Stimulated activated CD4-positive, alpha-beta T cell treated with anti-CD3 and anti-CD28 coated beads, Interleukin-1b, Interleukin-23, amount 100 ng/mL, for 1 hour (primary cell): ENCODE measurements at places on chromosomes 1 and 21.

DNA sequence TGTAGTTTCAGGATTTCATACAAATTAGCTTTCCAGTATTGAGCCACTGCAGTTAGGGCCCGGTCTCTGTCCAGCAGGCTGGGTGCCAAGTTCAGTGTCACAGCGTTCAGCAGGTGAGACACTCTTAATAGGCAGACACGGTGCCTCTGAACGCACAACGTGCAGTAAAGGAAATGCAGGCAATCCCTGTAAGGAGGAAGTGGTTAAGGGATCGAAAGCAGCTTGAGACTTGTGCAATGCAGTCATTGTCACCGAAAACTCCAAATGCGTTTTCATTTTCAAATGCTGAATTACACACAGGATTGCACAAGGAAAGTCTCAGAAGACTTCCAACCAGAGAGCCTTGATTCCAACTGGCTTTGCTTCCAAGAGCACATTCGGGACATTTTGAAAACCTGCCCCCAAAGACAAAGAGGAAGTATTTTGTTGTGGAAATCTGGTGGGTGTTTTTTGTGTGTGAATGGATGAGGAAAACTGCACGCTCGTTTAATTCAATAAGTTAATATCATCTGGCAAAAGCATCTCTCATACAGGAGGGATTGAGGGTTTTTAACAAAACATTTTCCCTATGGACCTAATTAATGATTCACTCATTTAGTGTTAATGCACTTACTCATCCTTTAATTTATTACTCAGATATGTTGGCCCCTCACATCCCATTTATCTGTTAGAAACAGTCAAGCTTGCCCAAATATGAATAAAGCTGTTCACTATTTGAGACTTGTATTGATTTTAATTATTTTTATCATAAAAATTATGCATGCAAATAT, 61.6 kb downstream of the PTGS2 start:
- no peak for DNase-seq

GRCh38 chr1:60540141-60540540, 466.6 kb upstream of the C1orf87 start:
- DNase-seq, result no peak

DNA sequence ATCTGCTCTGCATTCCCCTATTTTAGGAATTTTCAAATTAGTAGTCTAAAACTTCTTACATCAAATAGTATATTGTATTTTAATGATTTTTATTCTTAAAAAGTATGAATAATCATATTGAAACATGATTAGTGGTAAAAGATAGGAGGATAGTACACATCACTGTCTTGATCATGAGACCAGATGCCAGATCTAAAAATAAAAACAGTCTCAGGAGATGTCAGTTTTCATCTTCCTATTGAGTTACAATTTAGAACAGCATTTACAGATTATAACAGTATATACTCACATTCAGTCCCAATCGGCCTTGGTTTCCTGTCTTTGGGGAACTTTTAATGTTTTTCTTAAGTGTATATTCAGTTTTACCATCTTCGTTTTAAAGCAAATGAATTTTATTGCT, 95.9 kb downstream of the USP25 start:
- DNase-seq, result no peak

GRCh38 chr1:94614996-94615395, 73.4 kb upstream of the F3 start:
- no peak for DNase-seq

DNA sequence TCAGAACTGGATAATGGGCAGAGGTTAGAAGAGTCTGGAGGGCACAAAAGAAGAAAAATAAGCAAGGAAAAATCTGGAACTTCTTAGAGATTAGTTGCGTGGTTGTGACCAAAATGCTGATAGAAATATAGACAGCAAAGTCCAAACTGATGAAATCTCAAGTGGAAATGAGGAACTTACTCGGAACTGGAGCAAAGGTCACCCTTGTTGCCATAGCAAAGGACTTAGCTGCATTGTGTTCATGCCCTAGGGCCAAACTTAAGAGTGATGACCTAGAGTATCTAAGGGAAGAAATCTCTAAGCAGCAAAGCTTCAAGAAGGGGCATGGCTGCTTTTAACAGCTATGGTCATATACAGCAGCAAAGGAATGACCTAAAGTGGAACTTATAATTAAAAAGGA, 180.0 kb downstream of the TTLL7 start:
- DNase-seq, result no peak

- no peak for DNase-seq
These were observed 52.1 kb upstream of the LAPTM5 start for GRCh38 chr1:30809514-30810263.

- DNase-seq, result no peak
These were observed 329.4 kb upstream of the CHRM3 start for GRCh38 chr1:239056940-239057339.

DNA sequence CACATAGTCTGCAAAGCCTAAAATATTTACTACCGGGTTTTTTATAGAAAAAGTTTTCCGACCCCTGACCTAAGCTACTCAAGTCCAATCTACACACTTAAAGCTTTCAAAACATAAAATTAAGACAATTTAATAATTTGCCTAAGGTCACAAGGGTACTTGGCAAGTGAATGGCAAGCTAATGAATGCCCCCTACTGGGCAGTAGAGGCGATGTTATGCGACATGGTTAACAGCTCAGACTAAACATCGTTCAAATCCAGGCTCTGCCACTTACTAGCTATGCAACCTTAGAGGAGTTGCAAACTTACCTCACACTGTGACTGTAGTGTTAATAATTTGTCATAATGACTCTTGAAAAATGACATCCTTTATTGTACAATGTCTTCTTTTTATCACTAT, 317.2 kb upstream of the NFIA start:
- no peak for DNase-seq

GRCh38 chr21:33053951-33054350, 16.0 kb upstream of the OLIG1 start:
- no peak for DNase-seq

- DNase-seq, result no peak
These were observed 38.5 kb downstream of the B3GALT5 start for GRCh38 chr21:39651206-39651605.

DNA sequence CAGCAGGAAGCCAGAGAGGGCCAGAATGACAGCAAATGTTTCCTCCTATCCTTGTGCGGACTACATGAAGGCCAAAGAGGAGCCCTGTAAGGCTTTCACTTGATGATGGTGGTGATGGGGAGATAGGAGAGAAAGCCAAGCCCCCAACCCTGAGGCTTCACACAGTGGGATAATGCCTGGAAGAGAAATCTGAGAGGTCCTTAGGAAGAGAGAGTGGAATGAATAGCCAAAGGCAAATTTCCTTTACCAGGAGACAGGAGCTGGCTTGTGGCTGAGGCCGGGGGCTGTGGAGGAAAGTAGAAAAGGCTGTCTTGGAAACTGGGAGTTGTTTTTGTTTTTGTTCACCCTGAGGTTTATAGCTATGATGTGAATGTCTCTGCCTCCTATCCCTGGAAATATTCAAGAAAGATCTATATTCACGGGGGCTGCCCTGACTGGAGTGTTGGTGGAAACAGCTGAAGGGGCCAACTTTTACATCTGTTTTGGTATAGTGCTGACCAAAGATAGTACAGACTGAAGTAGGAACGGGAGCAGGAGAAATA, 13.0 kb upstream of the RNF19B start:
- DNase-seq, result no peak
